ENCODE measurements at places on chromosomes 3 and 15.

DNA sequence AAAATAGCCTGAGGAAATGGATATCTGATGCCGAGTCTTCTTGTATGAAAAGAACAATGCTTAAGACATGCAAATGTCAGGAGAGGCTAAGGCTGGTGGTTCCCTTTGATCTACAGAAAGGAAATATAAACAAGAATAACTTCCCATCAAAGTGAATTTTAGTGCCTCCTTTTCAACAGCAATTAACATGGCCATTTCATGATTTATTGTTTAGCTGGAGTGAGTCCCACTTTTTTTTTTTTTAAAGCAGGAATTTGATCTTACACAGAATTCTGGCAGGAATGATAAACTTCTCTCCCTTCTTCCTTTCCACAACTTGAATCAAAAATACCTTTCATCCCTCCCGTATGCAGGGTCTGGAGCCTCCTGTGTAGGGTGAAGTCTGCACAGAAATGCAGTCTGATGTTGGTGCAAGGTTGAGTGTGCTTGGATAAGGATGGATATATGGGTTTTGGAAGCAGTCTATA lies 287.0 kb downstream of the MEX3B start:
- DNase-seq, result no peak

GRCh38 chr3:125440559-125440955 lies 65.4 kb upstream of the ZNF148 start:
- no peak for DNase-seq

GRCh38 chr15:58793862-58794261 lies 22.8 kb downstream of the MINDY2 start:
- DNase-seq, result no peak

DNA sequence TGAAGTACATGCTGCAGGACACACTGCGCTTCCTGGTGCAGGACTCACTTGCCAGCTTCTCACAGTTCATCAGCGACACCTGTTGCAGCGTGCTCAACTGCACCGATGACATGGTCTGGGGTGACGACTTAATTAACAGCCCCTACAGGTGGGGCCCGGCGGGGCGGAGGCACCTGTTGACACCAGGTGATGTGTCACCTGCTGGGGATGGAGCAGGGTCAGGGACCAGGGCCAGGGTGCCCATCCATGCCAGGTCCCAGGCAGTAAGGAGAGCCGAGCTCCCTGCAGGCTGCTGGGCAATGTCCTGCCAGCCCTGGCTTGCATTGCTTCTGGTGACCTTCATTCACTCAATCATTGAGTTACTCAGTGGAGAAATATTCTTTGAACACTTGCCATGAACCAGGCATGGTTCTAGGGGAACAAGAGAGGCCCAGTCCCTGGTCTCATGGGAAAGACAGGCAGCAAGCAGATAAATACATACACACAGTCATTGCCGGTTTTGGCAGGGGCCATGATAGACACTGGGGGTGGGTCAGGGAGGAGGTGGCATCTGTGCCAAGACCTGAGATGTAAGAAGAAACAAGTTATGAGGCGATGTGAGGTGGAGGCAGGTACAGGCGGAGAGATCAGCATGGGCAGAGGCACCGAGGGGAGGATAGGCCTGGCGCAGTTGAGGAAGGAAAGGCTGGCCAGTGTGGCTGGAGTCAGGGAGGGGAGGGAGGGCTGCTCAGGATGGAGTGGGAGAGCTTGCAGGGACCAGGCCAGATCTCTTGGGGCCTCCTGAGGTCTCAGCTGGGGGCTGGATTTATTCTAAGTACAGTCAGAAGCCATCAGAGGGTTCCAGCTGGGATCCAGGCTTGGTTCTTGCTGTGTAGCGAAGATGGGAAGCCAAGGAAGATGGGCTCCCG lies 30.8 kb downstream of the DNAH1 start:
- DNase-seq, result no peak

GRCh38 chr3:12237912-12238650 lies 50.8 kb upstream of the PPARG start:
- DNase-seq, result no peak
